ENCODE measurements at places on chromosomes 12 and 14.

GRCh38 chr14:90613453-90613852 lies 202.8 kb downstream of the TTC7B start:
- no peak for DNase-seq

DNA sequence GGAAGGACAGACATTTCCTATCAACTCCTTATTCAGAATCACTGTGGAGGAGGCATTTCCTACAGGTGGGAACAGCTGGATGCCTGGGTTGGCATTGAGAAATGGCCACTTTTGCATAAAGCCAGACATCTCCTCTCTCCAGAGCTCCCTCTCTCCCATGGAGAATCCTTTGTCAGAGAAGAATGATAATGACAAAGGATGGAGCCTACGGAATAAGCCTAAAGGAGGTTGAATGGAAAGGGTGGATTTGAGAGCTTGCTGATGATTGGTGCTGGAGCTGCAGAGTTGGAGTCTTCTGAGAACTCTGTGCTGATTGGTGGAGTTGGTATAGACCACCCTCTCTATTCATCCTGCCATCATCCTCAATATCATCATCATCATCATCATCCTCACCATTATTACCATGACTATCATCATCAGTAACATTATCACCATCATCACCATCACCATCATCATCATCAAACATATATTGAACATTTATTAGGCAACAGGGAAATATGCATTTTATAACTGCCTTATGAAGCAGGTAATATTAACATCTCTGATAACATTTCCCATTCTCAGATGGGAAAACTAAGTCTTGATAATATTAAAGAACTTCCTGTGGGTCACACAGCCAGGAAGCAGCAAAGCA lies 89.2 kb upstream of the HSPB8 start:
- no peak for DNase-seq

DNA sequence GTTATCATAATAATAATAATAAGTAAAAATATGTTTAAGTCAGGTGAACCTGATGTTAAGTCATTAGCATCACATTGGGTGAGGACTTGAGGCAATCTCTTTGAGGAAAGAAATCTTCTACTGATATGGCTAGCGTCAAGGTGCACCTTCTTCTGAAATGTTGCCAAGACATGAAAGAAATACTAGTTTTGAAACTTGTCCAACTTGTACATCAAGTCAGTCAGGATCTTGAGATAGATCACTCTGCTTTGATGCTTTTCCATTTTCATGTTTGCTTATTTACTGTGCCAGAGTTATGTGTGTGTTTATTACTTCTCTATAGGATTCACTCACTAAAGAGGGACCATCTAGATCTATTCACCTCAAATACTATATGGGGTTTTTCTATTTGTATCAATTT lies 90.0 kb upstream of the USP15 start:
- DNase-seq = no peak

GRCh38 chr12:101876861-101877805 lies at the start of gene DRAM1:
DRAM1 (plus strand) TSS chr12:101877580; CDS start chr12:101877790, 210 bp downstream.
- peak; percentile 91 for DNase-seq

- peak; percentile 97 for DNase-seq
Observed at GRCh38 chr12:6280053-6280469, 30.4 kb upstream of the PLEKHG6 start.

- DNase-seq = peak; percentile 65
Observed at GRCh38 chr14:21072031-21072473, 1.9 kb downstream of the ARHGEF40 start.

DNA sequence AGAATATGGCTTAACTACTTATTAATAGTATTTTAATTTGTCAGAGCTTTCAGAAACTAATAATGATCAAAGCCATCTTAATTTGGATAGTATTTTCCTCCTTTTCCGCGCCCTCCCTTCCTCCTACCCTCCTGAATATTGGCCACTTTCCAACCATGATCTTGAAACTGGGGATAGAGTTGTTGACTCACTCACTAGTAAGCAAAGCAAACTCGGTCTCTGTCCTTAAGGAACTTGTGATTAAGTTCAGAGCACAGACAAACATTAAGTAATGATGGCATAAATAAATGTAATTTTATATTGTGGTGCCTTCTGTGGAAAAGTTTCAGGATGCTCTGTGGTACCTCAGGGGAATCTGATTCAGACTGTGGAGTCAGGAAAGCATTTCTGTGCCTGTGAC lies 75.7 kb downstream of the LRRK2 start:
- DNase-seq = no peak

DNA sequence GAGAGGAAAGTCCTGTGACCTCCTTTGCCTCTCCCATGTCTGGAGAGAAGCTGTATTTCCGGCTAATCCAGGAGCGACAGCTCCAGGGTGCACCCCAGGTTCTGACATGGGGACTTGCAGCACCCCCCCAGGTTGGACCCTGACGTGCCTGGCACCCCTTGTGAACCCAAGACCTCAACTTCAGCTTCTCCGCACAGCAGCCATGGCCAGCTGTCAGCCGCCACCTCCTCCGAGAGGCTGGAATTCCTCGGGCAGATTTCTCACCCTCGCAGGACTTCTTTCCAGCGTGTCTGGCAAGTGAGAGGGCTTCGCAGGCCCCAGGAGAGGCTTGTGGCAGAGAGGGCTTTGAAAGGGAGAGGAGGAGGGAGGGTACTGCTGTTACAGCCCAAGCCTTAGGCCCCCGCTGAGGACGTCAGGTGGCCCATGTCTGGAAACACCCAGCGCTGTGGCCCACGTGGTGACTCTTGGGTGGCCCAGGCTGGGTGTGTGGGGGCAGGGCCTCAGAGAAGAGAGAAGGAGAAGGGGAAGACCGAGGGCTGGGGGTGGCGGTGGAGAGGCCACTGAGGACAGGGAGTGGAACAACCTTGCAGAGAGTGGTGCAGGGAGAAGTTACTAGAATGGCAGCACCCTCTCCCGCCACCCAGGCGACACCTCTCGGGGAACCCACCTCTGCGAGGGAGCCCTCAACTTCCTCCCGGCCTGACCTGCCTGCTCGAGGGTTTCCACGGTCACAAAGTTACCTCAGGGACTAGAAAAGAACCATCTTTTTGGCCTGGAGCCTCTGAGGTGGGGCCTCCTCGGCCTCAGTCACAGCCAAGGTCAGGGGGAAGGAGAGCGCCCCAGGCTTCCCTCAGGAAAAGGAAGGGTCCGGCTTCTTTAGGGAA lies 11.7 kb upstream of the RPS6KL1 start:
- DNase-seq = no peak

DNA sequence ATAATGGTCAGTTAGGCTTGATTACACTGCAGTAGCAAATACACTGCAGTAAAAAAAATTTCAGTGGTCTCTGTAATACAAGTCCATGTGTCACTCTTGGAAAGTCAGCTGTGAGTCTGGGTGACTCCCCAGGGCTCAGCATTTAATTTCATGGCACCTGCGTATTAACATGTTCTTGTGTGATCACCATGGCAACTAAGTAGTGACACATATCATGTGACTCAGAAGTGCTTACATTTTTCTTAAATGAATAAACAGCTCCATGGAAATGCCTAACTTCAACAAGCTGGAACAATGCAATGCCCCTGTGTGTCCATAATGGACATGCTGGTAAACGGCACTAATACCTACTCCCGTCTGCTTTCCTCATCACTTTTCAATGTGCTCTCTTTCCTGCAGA lies 88.5 kb upstream of the ANO4 start:
- DNase-seq = peak; percentile 85

DNA sequence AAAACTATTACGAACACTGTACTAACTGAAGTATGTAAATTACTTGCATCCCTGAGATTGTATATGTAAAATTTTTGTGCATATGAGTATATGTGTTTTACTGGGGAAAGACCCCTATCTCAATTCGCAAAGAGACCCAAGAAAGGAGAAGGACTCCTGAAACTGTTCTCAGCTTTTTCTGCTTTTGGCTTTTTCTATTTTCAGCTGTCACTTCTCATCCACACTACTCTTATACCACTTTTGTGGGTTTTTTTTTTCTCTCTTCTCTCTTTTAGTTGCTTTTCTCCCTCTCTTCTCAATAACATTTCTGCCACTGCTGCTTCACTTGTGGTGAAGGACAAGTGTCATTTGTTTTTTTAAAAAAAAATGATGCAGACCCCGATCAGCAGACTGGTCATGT lies 39.8 kb downstream of the NIN start:
- DNase-seq = no peak

GRCh38 chr14:53528185-53528671 lies 375.1 kb upstream of the DDHD1 start:
- peak; percentile 7 for DNase-seq

DNA sequence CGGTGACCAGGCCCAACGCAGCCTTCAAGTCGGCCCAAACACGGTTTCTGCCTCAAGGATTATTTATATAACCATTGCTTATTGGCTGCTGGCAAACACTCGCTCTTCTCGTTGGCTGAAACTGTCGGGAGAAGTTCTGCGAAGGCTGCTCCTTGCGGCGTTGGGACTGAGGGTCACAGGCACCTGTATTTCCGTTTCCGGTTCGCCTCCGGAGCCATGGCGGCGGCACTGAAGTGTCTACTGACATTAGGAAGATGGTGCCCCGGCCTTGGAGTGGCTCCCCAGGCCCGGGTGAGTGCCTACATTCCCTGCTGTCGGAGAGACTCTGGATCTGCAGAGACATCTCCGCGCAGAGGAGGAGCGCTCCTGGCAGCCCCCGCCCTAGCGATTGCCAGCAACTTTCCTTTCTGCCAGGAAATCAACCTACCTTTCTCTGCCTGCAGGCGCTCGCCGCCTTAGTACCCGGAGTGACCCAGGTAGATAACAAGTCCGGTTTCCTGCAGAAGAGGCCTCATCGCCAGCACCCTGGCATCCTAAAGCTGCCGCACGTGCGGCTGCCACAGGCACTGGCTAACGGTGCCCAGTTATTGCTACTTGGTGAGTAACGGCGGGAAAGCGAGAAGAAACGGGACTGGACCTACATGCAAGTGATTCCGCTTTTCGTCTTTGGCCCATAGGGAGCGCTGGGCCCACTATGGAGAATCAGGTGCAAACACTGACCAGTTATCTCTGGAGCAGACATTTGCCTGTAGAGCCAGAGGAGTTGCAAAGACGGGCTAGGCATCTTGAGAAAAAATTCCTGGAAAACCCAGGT lies at the start of gene METTL17:
Gene METTL17, plus strand, starts transcription at position 194 of the 814 bp plus-strand sequence. Its CDS starts 23 bp downstream, at position 217.
- peak; percentile 98 for DNase-seq

GRCh38 chr12:31507966-31508365 lies 83.0 kb downstream of the DENND5B start:
- peak; percentile 26 for DNase-seq

DNA sequence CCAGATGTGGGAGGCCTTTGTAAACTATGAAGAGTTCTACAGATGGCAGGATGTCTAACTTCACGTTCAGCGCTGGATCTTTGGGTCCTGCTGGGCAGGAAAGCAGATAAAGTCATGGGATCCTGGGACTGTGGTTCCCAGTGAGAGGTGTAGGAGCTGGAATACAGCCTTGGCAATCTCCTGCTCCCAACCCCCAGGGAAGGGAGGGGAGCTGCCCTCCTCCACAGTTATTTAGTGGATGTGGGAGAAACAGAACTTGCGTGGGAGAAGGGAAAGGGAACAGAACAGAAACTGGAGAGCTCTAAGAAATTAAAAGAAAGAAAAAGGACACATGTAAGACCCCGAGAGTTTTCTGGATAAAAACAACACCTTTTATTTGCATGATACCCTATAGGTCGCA lies 37.0 kb downstream of the NUAK1 start:
- no peak for DNase-seq

GRCh38 chr12:57517187-57517586 lies 3.1 kb downstream of the DDIT3 start:
- peak; percentile 72 for DNase-seq

DNA sequence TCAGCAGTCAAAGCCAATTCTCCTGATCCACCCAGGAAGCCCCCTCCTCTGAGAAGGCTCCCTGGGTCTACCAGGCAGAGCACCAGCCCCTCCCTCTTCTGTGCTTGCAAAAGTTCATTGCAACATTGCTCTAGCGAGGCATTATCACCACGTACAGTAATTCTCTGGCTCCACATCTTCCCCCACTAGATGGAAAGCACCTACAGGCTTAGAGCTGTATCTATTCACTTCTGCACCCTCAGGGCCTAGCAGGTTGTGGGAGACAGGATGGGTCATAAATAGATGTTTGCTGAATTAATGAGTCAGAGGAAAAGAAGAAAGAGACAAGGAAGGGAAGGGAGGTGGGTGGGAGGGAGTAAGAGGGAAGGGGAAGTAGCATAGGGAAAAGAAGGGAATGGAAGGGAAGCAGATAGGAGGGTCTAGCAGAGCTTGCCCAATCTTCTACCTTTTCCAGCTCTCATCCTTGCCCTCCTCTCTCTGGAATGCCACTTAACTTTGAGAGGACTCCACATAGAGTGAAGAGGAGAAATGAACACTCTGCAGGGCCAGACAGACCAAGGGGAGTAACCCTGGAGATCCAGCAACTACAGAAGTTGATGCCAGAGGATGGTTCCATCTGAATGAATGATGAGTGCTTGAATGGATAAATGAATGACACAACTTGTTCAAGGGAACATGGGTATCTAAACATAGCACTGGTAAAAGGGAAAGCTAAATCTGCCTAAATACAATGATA lies 42.0 kb upstream of the NT5DC3 start:
- DNase-seq = no peak

DNA sequence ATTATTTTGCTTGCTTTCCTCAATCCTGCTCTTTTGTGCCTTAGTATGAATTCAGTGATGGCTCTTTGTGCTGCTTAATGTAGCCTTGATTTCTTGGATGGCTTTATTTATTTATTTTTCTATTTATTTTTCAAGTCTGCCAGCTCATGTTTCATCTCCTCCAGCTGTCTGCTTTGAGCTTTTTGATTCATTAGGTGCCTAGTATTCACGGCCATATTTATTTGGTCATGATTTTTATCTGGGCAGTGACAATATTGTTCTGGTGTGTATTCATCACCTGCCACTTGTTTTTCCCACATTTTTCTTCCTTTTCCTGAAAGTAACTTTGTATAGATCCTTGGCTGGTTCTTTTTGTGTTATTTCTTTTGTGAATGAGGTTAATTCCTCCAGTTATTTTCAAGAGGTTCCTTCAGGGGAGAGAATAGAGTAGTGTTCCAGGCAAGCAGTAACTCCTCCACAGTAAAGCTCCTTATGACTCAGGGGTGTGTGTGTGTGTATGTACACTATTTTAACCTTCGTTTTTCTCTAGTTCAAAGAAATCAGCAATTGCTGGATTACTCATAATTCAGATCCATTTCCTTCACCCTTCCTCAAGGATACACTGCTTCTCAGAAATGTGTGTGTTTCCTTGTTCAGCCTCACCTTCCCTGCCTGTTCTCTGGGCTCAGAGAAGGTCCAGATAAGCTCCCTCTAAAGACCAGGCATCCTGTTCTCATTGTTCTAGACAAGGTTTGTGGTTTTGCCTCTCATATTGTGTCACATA lies 51.6 kb upstream of the PMCH start:
- no peak for DNase-seq
